ENCODE measurements at places on chromosomes 2 and 18.

GRCh38 chr2:154688373-154688772, 10.1 kb upstream of the KCNJ3 start:
- DNase-seq = no peak

GRCh38 chr2:181578829-181579228, 78.1 kb downstream of the CERKL start:
- DNase-seq = no peak

- DNase-seq = no peak
These were observed 146.9 kb downstream of the TDRD15 start for GRCh38 chr2:21270708-21271122.

DNA sequence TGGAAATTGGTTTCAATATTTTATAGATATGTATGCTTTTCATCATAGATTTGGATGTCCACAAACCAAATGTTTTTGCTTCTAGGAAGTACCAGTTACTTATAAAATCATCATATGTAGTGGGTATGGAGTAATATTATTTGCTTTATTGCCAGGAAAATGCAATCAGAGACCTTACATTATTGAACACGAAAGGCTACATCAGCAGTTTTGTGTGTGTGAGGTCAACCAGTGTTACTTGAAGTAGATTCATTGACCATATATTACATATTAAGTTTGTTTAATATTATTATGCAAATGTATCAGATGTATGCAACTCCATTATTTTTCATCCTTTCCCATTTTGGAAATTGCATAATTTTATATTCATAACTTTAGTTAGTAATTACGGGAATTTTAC, 219.1 kb upstream of the MMADHC start:
- DNase-seq = no peak

DNA sequence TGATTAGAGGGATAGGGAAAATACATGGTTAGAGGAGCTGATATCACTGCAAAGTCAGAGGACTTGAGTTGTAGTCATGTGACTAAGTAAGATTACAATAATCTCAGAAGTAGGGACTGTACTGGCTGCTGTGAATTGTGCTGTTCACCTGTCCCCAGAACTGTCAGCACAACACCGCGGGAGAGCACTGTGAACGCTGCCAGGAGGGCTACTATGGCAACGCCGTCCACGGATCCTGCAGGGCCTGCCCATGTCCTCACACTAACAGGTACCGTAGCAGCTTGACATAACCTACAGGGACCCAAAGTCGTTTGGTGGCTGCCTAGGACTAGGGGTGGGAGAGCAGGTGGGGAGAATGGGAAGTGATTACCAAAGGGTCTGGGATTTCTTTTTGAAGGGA, 132.8 kb upstream of the TTC39C start:
- no peak for DNase-seq

DNA sequence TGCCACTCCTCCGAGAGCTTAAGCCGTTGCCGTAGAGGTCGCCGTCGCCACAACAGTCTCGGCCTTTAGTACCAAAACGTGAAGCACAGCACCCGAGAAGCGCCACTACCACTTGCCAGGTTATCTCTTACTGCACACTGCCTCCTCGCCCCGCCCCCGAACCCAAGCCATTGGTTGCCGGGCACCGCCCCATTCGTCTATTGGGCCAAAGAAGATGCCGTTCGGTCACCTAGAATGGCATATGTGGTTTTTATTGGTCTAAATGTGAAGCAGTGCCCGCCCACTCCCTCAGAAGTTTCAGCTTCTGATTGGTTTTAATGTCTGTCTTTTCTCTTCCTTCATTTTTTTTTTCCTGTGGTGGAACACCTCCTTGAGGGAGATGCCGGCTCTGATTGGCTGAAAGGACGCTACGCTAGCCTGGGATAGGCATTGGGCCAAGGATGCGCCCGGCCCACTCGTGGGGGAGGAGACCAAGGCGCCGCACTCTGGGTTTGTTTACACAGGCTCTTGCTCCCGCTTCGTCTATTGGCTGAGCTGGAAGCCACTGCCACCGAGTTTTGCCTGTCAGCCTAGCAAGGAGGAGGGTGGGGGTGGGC, at the start of gene PAIP2B:
Gene PAIP2B, minus strand, starts transcription at position 139 of the 596 bp plus-strand sequence. CDS start 24,514 bp downstream, outside the sequence.
- peak; percentile 99 for DNase-seq

GRCh38 chr18:38454764-38455469, 889.3 kb upstream of the CELF4 start:
- DNase-seq = no peak

DNA sequence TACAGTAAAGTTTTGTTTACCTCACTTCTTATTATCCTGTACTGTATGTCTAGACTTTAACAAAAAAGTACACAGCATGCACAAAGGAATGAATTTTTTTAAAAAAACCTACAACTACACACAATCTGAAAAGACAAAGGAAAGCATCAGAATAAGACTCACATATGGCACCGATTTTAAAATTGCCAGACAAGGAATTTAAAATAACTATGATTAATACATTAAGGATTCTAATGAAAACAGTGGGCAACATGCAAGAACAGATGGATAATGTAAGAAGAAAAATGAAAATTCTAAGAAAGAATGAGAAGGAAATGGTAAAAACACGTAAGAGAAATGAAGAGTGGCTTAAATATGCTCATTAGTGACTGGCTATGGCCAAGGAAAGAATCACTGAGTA, 638.2 kb downstream of the FBXO15 start:
- no peak for DNase-seq

DNA sequence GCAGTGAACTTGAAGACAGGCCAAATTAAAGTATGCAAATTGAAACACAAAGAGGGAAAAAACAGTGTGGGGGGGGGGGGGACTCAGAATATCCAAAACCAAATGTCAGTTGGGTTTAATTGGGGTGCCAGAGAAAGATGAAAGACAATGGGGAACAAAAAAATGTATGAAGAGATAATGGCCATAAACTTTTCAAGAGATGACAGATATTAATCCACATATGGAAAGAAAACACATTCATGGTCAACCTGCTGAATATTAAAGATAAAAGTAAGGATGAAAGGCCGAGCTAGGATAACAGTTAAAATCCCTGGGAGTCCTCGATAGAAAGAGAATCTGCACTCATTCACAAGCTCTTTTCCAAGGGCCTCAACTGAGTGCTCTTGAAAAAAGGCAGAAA, 26.6 kb downstream of the SMAD2 start:
- DNase-seq = no peak

DNA sequence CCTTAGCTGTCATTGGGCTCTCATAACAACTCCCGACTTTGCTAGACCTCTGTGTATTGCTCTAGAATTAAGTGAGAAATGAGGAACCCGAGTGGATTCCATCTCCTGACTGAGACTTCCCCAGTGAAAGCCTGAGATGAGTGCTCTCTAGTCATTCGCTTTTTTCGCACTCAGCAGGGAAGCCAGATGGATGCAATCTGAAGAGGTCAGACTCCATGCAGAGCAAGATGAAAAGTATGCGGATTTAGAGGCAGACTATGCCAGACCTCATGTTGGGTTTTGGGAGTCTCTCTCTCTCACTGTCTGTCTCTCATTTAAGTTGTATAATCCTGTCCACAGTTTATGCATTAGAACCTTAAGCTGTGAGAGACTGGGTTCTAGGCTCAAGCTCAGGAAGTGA, 88.6 kb downstream of the SLC5A7 start:
- DNase-seq = no peak

DNA sequence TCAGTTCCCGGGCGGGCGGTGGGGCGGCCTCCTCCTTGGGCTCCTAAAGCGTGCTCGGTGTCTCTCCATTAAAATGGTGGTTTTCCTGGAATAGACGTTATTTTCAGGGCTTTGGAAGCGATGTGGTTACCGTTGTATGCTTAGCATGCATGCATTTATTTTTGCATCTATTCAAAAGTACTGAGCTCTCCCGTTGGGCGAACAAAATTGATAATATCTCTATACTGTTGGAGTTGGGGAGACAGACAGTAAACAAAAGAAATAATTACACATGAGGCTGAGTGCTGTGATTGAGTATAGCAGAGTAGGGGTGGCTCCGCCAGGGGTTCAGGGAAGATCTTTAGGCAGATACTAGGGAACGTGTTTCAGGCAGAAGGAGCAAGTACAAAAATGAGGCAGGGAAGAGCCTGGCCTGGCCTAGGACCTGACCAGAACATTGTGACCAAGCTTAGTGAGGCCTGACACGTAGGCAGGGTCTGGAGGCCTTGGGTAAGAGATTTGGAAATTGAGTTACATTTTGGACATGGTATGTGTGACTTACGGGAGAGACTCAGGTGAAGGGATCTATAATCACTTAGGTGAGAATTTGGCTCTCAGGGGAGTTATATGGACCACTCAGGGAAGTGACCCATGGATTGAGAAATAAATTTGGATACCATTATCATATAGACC, 674 bp downstream of the NCAPH start:
- DNase-seq = no peak

GRCh38 chr18:22346953-22347605, 70.6 kb downstream of the CTAGE1 start:
- no peak for DNase-seq

GRCh38 chr2:239318790-239319661, 81.8 kb downstream of the HDAC4 start:
- peak; percentile 19 for DNase-seq

GRCh38 chr2:232139786-232140562, 178.5 kb downstream of the DIS3L2 start:
- no peak for DNase-seq

- DNase-seq = no peak
These were observed 189.5 kb downstream of the CMPK2 start for GRCh38 chr2:6676241-6676640.

DNA sequence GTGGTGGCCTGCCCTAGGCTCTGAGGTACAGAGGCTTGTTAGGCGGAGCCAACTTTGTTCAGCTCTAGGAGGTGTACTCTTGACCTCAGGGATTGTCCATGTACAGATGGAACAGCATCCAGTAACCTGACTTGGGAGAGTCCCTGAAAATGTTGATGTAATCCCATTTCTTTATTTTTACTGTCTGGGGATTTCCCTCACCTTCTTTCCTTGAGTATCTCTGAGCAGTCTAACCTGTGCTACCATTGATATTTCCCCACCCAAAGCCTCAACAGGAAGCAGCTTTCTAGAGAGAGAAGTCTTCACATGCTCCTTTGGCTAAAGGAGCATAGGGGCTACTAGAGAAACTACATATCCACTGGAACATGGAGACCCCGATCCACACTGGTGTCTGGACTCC, 10.4 kb downstream of the IL36A start:
- DNase-seq = peak; percentile 72

DNA sequence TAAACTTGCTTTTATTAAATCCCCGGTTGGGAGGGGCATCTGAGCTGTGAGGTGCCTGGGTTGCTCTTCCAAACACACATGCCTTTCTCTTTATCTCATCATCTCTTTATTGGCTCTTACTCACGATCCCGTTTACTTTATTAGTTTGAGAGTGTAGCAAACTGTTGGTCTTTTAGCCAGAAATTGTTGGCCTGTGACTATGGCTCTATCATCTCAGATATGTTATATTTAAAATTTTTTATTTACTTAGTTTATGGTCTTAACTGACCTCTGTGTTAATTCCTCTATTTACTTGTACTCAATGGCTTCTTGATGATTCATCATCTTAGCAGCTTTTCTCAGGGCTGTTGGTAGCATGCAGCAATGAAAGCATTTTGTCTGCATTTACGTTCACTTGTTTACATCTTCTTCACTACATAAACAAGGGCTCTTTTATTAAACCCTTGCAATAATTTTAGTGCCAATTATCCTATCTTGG, 408.4 kb downstream of the HRH4 start:
- no peak for DNase-seq

DNA sequence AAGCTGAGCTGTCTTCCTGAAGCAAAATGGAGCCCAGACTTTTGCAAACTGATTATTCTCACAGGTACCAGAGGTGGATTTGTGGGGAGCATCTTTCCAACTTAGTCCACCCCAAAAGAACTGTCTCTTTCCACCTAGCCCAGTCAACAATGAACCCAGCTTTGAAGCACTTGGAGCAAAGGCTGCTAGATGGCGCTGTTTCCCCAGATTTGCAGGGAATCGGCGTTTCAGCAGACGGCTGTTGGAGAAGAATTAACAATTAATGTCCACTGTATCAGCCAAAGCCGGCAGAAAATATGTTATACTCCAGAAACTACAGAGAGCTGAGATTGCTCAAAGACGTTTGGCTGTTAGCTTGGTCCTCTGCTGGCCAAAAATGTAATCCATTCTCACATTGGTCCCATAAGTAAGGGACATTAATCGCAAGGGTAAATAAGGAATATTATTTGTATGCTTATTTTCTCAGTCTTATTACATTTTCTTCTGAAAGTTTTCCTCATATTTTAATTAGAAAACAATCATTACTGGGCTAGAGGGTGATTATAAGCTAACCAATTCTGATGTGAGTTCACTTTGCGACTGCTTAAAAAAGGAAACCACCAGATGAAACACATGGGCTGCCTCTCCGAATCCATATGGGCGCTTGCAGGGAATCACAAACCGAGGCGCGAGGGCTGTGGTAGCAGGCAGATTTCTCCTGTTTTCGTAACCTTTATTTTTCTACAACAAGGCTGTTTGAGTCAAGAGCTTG, 423.8 kb upstream of the MEX3C start:
- DNase-seq = peak; percentile 75

DNA sequence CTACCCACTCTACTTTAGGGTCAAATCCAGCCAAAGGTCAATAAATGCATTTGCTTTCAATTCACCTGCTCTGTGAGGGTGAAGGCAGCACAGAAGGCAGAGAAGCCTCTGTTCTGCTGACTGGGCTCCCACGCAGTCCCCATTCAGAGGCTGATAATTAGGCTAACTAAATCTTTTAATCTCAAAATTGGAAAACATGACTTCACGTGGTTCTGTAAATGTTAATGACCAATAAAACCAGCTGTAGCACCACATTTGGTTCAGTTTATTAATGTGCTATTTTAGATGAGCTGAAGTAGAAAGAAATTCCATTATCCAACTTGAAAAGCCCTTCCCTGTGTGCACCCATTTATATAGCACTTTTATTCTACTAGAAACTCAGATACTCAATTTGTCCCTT, 310.6 kb downstream of the C1D start:
- DNase-seq = no peak

GRCh38 chr2:145744541-145745386, 1224.8 kb upstream of the ZEB2 start:
- DNase-seq = peak; percentile 92

- DNase-seq = no peak
These were observed 12.0 kb upstream of the SP9 start for GRCh38 chr2:174322746-174323145.

DNA sequence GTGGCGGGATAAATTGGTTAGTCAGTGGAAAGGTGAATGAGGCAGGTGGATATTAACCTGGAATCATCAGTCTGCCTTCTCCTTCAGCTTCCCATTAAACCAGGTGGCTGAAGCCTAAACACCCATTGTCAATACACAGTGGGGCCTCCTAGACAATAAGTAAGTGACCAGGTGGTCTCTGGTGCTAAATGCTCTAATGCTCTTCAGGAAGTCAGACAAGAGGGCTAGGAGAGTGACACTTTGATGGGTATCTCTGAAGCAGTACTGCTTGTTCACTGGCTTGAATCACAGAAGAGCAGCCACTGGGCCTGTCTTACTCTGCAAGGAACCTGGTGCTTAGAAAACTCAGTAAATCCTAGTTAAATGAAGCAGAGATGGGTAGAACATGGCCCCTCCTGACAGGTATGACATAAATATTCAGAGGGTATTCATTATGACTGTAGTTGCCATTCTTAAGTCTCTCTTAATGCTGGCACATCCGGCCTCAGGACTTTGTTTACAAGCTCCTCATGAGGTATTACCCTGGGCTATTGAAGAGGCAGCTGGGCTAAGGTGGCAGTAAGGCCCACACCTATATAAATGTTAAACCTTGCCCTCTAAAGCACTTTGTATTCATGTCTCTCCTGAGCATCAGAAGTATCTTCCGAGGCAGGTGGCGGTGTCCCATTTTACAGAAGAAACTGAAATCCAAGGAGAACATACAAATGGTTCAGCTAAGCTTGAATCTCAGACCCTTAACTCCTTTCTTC, 104.9 kb downstream of the NCK2 start:
- DNase-seq = no peak

GRCh38 chr2:192407692-192408091, 213.0 kb upstream of the TMEFF2 start:
- DNase-seq = peak; percentile 30
